ENCODE measurements at places on chromosomes 1 and 21.

DNA sequence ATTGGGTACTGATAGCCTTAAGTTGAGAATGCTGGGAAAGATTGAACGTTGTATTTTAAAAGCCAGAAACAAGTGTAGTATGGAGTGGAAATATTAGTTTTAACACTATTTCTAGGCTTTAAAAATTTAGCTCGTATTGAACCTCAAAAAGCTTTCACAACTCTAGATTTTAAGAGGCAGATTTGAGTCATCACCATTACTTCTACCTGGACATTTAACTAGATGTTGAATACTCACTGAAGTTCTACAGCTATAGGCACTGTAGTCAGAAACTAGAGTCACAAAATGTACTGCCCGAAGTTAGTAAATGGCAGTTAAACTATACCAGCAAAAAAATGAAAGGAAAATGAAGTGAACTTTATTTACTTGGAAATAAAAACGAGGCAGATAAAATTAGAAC is 96.5 kb downstream of the NEK7 start:
- no peaks in the 10 kb centered on the region for H3K27me3 ChIP-seq
- no peak for DNase-seq
- no peak overlapping the region for H3K4me3 ChIP-seq
- H3K27ac ChIP-seq, result no peak overlapping the region
- no peaks in the 10 kb centered on the region for H3K36me3 ChIP-seq
- peaks cover 4% of the 10 kb centered on the region for H3K4me1 ChIP-seq

GRCh38 chr1:30840904-30841598 is 67.5 kb downstream of the SDC3 start:
- no peak overlapping the region for H3K27ac ChIP-seq
- DNase-seq, result peak; percentile 71
- H3K36me3 ChIP-seq, result no peaks in the 10 kb centered on the region

DNA sequence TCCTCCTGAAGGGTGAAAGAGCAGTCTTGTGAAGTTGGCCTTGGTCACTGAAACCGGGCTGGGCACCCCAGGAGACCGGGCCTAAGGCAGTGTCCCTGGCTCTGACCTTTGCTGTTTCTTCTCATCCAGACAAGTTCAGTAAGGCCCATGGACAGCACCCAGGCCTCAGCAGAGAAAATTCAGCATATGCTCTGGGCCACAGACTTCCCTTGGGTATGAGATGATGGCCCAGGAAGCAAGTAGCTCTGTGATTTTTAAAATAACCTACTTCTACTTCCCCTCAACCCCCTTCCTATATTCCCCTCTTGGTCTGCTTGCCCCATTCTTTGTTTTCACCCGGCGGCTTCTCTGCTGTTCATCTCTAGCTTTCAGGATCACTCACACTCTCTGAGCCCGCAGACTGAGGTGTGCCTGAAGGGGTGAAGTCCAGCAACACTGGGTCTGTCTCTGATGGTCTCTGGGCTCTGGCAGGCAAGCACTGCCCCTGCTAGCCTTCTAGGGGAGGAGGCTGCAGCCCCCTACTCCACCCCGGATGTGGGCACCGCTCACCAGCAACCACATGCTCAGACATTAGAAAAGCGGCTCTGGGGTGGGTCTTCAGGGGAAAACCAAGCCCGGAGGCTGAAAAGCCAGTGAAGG is 2.9 kb upstream of the GPR25 start:
- H3K27me3 ChIP-seq, result peaks cover 40% of the 10 kb centered on the region
- no peak overlapping the region for H3K4me3 ChIP-seq
- H3K36me3 ChIP-seq, result no peaks in the 10 kb centered on the region
- no peak overlapping the region for H3K27ac ChIP-seq
- H3K4me1 ChIP-seq, result peaks cover 15% of the 10 kb centered on the region
- no peak for DNase-seq

GRCh38 chr1:89810880-89811279 is 10.0 kb upstream of the LRRC8D start:
- no peak overlapping the region for H3K27ac ChIP-seq
- no peaks in the 10 kb centered on the region for H3K27me3 ChIP-seq
- H3K4me1 ChIP-seq, result no peaks in the 10 kb centered on the region
- no peak for DNase-seq
- no peak overlapping the region for H3K4me3 ChIP-seq

GRCh38 chr1:156140879-156141707 is 12.3 kb upstream of the SEMA4A start:
- peaks cover 13% of the 10 kb centered on the region for H3K4me1 ChIP-seq
- H3K27me3 ChIP-seq, result no peaks in the 10 kb centered on the region
- peaks cover 45% of the 10 kb centered on the region for H3K36me3 ChIP-seq
- no peak for DNase-seq
- H3K27ac ChIP-seq, result peak overlapping the region; percentile 51

GRCh38 chr1:165162671-165163241 is 193.8 kb downstream of the LMX1A start:
- no peaks in the 10 kb centered on the region for H3K36me3 ChIP-seq
- no peak for DNase-seq
- no peaks in the 10 kb centered on the region for H3K27me3 ChIP-seq
- no peak overlapping the region for H3K27ac ChIP-seq
- no peak overlapping the region for H3K4me3 ChIP-seq

GRCh38 chr1:169698976-169699375 is 12.4 kb downstream of the SELL start:
- no peak overlapping the region for H3K4me3 ChIP-seq
- DNase-seq, result no peak
- no peaks in the 10 kb centered on the region for H3K36me3 ChIP-seq
- H3K27me3 ChIP-seq, result no peaks in the 10 kb centered on the region
- peaks cover 3% of the 10 kb centered on the region for H3K4me1 ChIP-seq
- no peak overlapping the region for H3K27ac ChIP-seq

DNA sequence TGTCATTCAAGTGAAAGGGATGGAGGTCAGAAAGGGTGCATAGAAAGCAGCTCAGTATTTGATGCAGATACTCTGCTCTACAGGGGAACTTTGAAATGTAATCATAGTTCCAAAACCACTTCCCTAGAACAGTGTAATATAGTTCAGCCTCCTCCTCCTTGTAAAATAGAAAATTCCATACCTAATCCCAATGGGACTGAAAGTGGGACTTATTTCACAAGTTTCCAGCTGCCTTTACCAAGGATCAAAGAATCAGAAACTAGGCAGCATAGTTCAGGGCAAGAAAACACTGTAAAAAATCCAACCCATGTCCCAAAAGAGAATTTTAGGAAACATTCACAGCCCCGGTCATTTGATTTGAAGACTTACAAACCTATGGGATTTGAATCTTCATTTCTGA is 8.1 kb upstream of the TMCO2 start:
- H3K27ac ChIP-seq, result no peak overlapping the region
- no peak for DNase-seq
- no peaks in the 10 kb centered on the region for H3K27me3 ChIP-seq
- H3K4me1 ChIP-seq, result no peaks in the 10 kb centered on the region
- no peak overlapping the region for H3K4me3 ChIP-seq
- peaks cover 47% of the 10 kb centered on the region for H3K36me3 ChIP-seq

DNA sequence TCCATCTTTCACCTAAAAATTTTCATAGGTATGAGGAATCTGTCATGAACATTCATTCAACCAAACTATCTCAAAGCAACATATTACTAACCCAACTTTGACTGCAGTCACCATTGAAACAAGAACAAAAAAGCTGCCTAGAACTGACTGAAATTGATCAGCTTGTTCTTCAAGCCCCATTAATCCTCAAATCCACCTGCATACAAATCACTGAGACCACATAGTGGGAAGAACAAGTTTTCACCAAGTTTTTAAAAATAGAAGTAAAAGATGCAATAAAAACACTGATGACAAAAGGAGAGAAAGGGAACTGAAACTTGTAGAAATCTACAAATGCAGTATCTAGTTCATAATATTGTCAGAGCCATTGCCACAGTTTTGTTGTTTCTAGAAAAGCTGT is 6.1 kb downstream of the SORT1 start:
- no peak for DNase-seq
- no peaks in the 10 kb centered on the region for H3K36me3 ChIP-seq
- H3K27ac ChIP-seq, result peak overlapping the region; percentile 80

DNA sequence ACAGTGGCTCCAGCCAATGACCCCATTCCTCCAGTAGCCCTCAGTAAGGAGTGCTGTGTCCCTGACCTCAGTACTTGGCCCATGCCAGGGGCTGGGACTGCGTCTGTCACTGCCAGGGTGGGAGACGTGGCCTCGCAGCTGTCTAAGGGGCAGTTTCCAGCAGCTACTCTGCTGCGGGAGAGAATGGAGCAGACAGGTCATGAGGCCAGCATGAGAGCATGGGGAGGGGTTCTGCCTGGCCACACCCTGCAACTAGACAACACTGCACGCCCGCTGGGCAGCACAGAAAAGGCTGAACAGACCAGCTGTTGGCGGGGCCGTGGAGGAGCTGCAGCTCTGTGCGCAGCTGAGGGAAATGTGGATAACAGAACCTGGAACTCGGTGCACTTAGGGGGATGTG is 91.6 kb upstream of the COL6A1 start:
- no peaks in the 10 kb centered on the region for H3K4me1 ChIP-seq
- H3K36me3 ChIP-seq, result no peaks in the 10 kb centered on the region
- no peak overlapping the region for H3K4me3 ChIP-seq
- no peak overlapping the region for H3K27ac ChIP-seq
- DNase-seq, result no peak

DNA sequence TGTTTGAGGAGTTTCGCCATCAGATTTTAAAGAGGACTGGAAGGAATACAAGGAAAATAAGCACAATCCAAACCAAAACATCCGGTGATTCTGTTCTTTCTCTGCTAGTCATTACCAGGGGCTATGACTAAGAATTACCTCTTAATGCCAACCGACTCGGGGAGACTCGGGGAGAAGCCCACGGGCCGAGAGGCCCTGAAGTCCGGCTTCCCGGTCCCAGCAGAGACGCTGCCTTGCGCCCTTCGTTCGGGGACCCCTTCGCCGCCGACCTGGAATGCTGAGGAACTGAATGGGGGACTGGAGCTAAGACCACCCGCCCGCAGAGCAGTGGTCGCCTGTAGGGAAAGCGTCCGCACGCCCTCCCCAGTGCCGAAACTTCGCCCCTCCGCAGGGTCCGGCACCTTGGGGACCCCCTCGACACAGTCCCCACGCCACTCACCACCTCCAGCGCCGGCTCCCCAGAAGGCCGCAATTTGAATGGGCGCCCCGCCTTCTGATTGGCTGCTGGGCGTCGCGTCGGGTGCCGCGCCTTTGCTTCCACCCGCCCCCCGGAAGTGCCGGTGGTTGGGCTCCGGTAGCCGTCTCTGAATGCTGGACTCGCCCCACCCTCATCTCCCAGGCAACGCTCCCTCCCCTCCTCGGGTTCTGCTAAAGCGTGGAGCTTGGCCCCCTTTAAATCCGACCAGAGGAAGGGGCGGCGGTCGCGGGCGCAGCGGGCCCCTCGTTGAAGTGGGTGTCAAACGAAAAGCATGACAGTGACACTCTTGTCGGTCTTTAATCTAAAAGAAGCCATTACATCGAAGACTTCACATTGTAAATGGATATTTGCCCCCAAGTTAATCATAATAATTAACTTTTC is at the start of gene KIF14:
Gene KIF14, minus strand, starts transcription at position 479 of the 859 bp plus-strand sequence. CDS start 2,028 bp downstream, outside the sequence.
- H3K36me3 ChIP-seq, result no peaks in the 10 kb centered on the region
- peak within 1 kb of the TSS; percentile 77 for H3K4me3 ChIP-seq
- H3K4me1 ChIP-seq, result peaks cover 4% of the 10 kb centered on the region
- H3K27me3 ChIP-seq, result no peaks in the 10 kb centered on the region

DNA sequence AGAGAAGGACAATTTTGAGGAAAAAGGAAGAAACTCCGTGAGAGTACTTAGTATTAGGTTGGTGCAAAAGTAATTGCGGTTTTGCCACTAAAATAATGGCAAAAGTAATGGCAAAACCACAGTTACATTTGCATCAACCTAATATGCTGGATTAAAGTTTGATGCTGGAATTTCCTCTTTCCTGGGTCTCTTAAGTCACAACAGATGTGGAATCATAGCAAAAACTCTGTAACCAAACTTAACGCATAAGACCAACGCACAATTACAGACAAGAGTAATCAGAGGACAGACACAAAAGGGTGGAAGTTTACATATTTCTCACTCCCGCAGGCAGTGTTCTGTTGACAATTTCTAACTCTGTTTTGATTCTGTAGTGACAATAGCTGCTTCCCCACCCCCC is 182.4 kb downstream of the BACH1 start:
- H3K36me3 ChIP-seq, result no peaks in the 10 kb centered on the region
- H3K27ac ChIP-seq, result no peak overlapping the region
- peaks cover 11% of the 10 kb centered on the region for H3K4me1 ChIP-seq
- no peak for DNase-seq
- no peak overlapping the region for H3K4me3 ChIP-seq
- no peaks in the 10 kb centered on the region for H3K27me3 ChIP-seq

DNA sequence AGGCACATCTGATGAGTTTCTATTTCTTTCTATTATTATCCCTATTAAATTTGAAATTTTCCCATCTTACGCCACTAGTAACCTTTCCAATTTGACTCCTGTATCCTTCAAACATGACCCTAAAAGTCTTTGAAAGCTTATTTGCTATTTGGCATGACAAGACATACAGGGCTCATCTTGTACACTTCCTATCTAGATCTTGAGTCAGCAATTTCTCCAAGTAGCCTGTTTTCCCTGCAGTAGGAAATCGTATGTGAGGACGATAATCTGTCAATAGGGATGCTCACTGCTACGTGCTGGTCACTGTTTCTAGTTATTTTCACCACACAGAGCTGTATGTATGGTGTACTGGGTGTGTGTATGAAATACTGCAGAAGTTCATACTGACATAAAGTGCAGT is 142.7 kb downstream of the CDC42BPA start:
- no peaks in the 10 kb centered on the region for H3K36me3 ChIP-seq
- no peaks in the 10 kb centered on the region for H3K27me3 ChIP-seq
- H3K27ac ChIP-seq, result no peak overlapping the region
- no peak overlapping the region for H3K4me3 ChIP-seq
- no peaks in the 10 kb centered on the region for H3K4me1 ChIP-seq

- no peak for DNase-seq
- no peaks in the 10 kb centered on the region for H3K27me3 ChIP-seq
- H3K27ac ChIP-seq, result no peak overlapping the region
Observed at GRCh38 chr1:27400963-27401341, 8.5 kb downstream of the GPR3 start.

- no peaks in the 10 kb centered on the region for H3K36me3 ChIP-seq
- H3K4me1 ChIP-seq, result peaks cover 69% of the 10 kb centered on the region
- DNase-seq, result no peak
- H3K27me3 ChIP-seq, result no peaks in the 10 kb centered on the region
- peak overlapping the region; percentile 24 for H3K27ac ChIP-seq
Observed at GRCh38 chr1:39195166-39196111, 9.1 kb upstream of the MACF1 start.

GRCh38 chr1:205689479-205689878 is 9.2 kb upstream of the SLC45A3 start:
- no peak overlapping the region for H3K4me3 ChIP-seq
- no peaks in the 10 kb centered on the region for H3K27me3 ChIP-seq

- no peaks in the 10 kb centered on the region for H3K36me3 ChIP-seq
- no peak for DNase-seq
- peaks cover 23% of the 10 kb centered on the region for H3K4me1 ChIP-seq
- no peak overlapping the region for H3K4me3 ChIP-seq
Observed at GRCh38 chr21:33212159-33212851, 17.4 kb upstream of the IFNAR2 start.

GRCh38 chr1:70475023-70475422 is 64.0 kb downstream of the CTH start:
- no peak overlapping the region for H3K27ac ChIP-seq
- no peaks in the 10 kb centered on the region for H3K27me3 ChIP-seq
- no peaks in the 10 kb centered on the region for H3K36me3 ChIP-seq
- no peak for DNase-seq
- no peaks in the 10 kb centered on the region for H3K4me1 ChIP-seq
